ENCODE measurements at places on chromosomes 11 and 22. TPM values are rescaled to one million over a fixed set of nuclear protein-coding genes. Genes with fewer than 3 reads are reported as not detected.

- H3K27me3 ChIP-seq = no peaks in the 10 kb centered on the region
- peaks cover under 1% of the 10 kb centered on the region for H3K36me3 ChIP-seq
- peaks cover 40% of the 10 kb centered on the region for H3K4me1 ChIP-seq
- DNase-seq = peak; percentile 60
- peak overlapping the region; percentile 55 for H3K4me3 ChIP-seq
Observed at GRCh38 chr22:38754751-38755154, 1.0 kb downstream of the SUN2 start.

GRCh38 chr11:59918987-59919589 lies 19.1 kb upstream of the OOSP1 start:
- no peaks in the 10 kb centered on the region for H3K27me3 ChIP-seq
- DNase-seq = no peak
- H3K36me3 ChIP-seq = no peaks in the 10 kb centered on the region
- no peak overlapping the region for H3K4me3 ChIP-seq

Gene DDTL
- total RNA-seq = not detected

Gene APOBEC3A
- 0.75 TPM for total RNA-seq

GRCh38 chr22:30297276-30297990 lies 8.1 kb upstream of the CASTOR1 start:
- no peak for DNase-seq
- H3K36me3 ChIP-seq = peaks cover 19% of the 10 kb centered on the region
- H3K27ac ChIP-seq = no peak overlapping the region
- H3K27me3 ChIP-seq = no peaks in the 10 kb centered on the region
- H3K4me3 ChIP-seq = no peak overlapping the region
- H3K4me1 ChIP-seq = peaks cover 16% of the 10 kb centered on the region

Gene RCOR2
- 0.59 TPM for total RNA-seq

DNA sequence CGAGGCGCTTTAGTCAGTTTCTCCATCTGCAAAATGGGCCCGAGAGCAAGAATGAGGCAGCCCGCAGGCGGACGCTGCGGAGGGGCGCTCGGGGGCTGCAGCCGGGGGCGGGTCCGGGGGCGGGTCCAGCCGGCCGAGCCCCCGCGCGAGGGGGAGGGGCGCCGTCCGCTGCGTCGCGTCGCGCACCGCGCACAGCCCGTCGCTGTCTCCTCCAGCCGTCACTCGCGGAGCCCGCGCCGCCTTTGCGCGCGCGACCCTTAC lies 282 bp downstream of the PC start:
- H3K27me3 ChIP-seq = no peaks in the 10 kb centered on the region
- peak overlapping the region; percentile 83 for H3K27ac ChIP-seq
- peak overlapping the region; percentile 61 for H3K4me3 ChIP-seq
- DNase-seq = no peak

GRCh38 chr11:6737872-6738466 lies 33.8 kb downstream of the OR2AG2 start:
- H3K27me3 ChIP-seq = no peaks in the 10 kb centered on the region
- H3K4me3 ChIP-seq = no peak overlapping the region
- H3K36me3 ChIP-seq = no peaks in the 10 kb centered on the region
- H3K27ac ChIP-seq = no peak overlapping the region
- no peaks in the 10 kb centered on the region for H3K4me1 ChIP-seq

Gene STK33
- 13.5 TPM for total RNA-seq

- H3K36me3 ChIP-seq = no peaks in the 10 kb centered on the region
- DNase-seq = no peak
- no peaks in the 10 kb centered on the region for H3K27me3 ChIP-seq
- no peak overlapping the region for H3K4me3 ChIP-seq
- H3K4me1 ChIP-seq = no peaks in the 10 kb centered on the region
- no peak overlapping the region for H3K27ac ChIP-seq
Observed at GRCh38 chr22:26847046-26847445, 189.7 kb downstream of the MIAT start.

GRCh38 chr11:134587345-134587744 lies 175.3 kb upstream of the B3GAT1 start:
- H3K4me1 ChIP-seq = no peaks in the 10 kb centered on the region
- no peaks in the 10 kb centered on the region for H3K27me3 ChIP-seq
- no peak for DNase-seq
- H3K36me3 ChIP-seq = no peaks in the 10 kb centered on the region
- H3K4me3 ChIP-seq = no peak overlapping the region
- H3K27ac ChIP-seq = no peak overlapping the region

Gene C11orf21
- total RNA-seq = not detected

DNA sequence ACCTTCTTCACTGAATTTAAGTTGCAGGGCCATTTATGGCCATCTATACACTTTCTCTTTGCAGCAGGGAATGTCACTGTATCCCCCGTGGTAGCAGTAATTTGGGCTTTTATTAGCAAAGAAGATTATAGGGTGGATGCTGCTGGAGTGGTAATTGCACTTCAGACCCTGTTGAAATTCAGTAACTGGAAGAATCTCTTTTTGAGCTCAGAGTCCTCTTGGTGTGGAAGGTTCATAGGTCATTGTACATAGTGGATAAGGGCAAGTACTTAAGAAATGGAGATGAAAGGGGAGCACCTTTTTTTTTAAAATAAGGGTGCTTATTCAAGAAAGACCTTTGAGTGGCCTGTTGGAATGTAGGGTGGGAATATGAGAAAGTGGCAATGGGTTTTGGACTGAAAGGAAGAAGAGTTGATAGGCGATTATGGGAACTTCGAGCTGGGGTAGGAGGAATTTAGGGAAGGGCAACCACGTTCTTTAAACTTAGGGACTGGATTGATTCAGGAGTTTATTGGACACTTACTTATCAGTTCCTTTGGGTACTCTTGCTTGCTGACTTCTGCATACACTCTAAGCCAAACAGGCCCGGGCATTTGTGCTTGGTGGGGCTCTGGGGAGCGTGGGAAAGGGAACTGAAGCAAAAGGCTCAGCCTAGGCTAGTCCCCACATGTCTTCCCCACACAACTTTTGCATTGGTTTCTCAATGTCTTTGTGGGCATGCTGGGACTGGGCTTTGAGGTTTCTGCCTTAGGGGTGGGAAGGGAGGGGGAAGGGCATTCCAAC lies 26.5 kb downstream of the CTNND1 start:
- H3K36me3 ChIP-seq = peaks cover 11% of the 10 kb centered on the region
- H3K27me3 ChIP-seq = no peaks in the 10 kb centered on the region
- peaks cover 47% of the 10 kb centered on the region for H3K4me1 ChIP-seq

DNA sequence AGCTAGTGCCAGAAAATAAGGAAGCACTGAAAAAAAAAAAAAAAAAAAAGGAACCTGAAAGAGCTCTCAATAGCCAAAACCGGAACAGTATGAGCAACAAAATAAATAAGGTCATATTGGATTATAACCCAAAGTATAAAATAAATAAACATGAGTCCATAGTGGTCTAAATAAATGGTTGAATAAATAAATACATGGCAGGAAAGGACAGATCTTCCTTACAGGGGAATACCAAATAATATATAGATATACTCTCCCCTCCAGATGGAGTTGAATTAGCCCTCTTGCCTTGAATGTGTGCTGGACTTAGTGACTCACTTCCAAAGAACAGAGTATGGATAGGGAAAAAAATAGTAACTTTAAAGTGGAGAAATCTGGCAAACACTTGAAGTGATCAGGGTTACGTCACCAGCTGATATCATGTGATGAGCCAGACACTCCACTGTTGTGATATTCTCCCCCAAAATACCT lies 14.3 kb upstream of the ARRB1 start:
- H3K4me1 ChIP-seq = no peaks in the 10 kb centered on the region
- no peak for DNase-seq
- no peaks in the 10 kb centered on the region for H3K27me3 ChIP-seq
- no peak overlapping the region for H3K27ac ChIP-seq

Gene SULT4A1
- total RNA-seq = not detected

DNA sequence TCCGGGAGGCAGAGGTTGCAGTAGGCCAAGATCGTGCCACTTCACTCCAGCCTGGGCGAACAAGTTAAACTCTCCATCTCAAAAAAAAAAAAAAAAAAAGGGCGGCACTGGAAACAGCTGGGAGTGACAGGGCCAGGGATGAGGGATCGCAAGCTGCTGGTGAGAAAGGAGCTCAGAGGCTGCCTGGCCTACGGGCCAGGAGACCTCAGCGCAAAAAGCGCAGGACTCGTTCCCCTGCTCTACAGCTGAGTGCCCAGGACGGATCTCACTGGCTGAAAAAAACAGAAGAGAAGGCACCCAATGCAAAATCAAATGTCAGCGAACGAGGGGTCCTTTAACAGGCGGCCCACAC lies 650 bp upstream of the NUP50 start:
- no peaks in the 10 kb centered on the region for H3K36me3 ChIP-seq
- no peaks in the 10 kb centered on the region for H3K27me3 ChIP-seq

Gene PANX3
- total RNA-seq = not detected

Gene TRIM66
- total RNA-seq = 0.55 TPM

DNA sequence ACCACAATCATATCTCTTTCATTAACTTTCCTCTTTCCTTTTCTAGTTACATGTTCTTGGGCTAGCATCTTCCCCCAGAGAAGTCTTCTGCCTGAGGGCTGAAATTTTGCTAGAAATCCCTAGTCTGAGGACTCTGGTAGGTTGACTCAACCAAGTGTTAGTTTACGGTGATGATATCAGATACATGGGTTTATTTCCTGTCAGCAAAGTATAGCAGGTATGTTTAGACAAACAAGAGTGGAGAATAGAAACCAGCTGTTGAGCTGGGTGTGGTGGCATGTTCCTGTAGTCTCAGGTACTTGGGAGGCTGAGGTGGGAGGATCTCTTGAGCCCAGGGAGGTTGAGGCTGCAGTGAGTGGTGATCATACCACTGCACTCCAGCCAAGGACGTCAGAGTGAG lies 11.2 kb downstream of the FOLR1 start:
- no peaks in the 10 kb centered on the region for H3K4me1 ChIP-seq
- H3K27ac ChIP-seq = no peak overlapping the region
- no peak for DNase-seq
- no peaks in the 10 kb centered on the region for H3K27me3 ChIP-seq
